Vagina (tissue), 2 donors: ENCODE measurements at places on chromosomes 5 and 9. TPM values are rescaled to one million over a fixed set of nuclear protein-coding genes. Genes with fewer than 3 reads are reported as not detected.

- no peak for DNase-seq
- H3K4me1 ChIP-seq: no peaks in the 10 kb centered on the region
- H3K4me3 ChIP-seq: no peak overlapping the region
- no peaks in the 10 kb centered on the region for H3K27me3 ChIP-seq
- no peaks in the 10 kb centered on the region for H3K36me3 ChIP-seq
- no peak overlapping the region for H3K27ac ChIP-seq
Measured at GRCh38 chr9:78064075-78064474, 32.5 kb upstream of the GNAQ start.

DNA sequence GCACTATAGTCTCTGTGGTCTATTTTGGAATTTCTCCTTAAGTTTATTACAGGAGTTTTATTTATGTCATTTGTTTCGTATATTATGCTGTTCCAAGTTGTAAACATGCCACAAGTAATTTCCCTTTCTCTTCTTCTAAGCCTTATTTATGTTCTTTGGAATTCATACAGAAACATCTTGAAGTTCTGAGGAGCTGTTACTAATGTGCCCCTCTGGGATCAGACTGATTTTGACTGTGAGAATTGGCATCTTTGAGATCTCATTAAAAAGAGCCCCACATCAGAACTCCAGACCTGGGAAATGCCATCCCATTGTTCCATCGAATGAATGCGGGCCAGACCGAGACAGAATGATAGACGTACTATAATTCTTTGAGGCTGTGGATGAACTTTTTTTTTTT is 138.8 kb upstream of the CD180 start:
- no peak overlapping the region for H3K27ac ChIP-seq
- no peaks in the 10 kb centered on the region for H3K27me3 ChIP-seq
- no peak for DNase-seq
- no peak overlapping the region for H3K4me3 ChIP-seq
- H3K4me1 ChIP-seq: no peaks in the 10 kb centered on the region

DNA sequence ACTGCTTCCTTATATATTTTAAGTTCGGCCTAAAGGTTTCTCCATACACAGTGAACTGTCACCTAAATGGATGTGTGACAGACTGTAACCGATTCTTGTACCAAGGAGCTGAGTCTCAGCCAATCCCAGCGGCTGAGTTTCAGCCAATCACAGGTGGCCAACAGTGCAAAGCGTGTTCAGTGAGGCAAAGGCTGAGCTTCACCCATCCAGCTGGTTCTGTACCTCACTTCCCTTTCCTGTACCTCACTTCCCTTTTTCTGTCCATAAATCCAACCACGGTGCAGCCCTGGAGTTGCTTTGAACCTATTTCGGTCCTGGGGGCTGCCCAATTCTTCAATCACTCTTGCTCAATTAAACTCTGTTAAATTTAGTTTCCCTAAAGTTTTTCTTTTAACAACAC is 15.7 kb upstream of the TBC1D9B start:
- no peak overlapping the region for H3K4me3 ChIP-seq
- H3K27me3 ChIP-seq: no peaks in the 10 kb centered on the region
- no peak overlapping the region for H3K27ac ChIP-seq
- H3K4me1 ChIP-seq: no peaks in the 10 kb centered on the region
- no peak for DNase-seq
- H3K36me3 ChIP-seq: no peaks in the 10 kb centered on the region

- no peak overlapping the region for H3K27ac ChIP-seq
- no peak overlapping the region for H3K4me3 ChIP-seq
- H3K27me3 ChIP-seq: no peaks in the 10 kb centered on the region
- no peaks in the 10 kb centered on the region for H3K4me1 ChIP-seq
Measured at GRCh38 chr5:101429241-101429640, 526.2 kb upstream of the ST8SIA4 start.

DNA sequence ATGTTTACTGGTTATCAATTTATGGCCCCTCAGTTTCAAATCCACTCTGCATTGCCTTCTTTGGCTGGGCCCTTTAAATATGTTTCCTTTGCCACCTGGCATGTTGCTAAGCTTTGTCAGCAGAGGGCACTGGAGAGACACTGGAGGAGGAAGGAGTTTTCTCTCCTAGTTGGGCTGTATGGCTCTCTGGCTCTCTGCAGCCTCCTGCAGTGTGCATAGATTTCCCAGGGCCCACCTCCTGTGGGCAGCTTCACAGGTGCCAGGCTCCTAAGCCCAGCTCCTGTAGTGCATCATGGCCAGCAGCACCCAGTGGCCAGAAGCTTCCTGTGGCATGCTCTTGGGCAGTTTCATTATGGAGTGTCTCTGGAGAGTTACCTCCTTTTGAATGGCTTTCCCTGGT is 23.3 kb downstream of the CAVIN4 start:
- no peaks in the 10 kb centered on the region for H3K36me3 ChIP-seq
- no peaks in the 10 kb centered on the region for H3K27me3 ChIP-seq
- H3K27ac ChIP-seq: no peak overlapping the region
- peaks cover 19% of the 10 kb centered on the region for H3K4me1 ChIP-seq

- H3K4me3 ChIP-seq: no peak overlapping the region
- H3K27ac ChIP-seq: no peak overlapping the region
- H3K36me3 ChIP-seq: no peaks in the 10 kb centered on the region
- no peak for DNase-seq
Measured at GRCh38 chr9:90851444-90851843, 49.8 kb downstream of the SYK start.

DNA sequence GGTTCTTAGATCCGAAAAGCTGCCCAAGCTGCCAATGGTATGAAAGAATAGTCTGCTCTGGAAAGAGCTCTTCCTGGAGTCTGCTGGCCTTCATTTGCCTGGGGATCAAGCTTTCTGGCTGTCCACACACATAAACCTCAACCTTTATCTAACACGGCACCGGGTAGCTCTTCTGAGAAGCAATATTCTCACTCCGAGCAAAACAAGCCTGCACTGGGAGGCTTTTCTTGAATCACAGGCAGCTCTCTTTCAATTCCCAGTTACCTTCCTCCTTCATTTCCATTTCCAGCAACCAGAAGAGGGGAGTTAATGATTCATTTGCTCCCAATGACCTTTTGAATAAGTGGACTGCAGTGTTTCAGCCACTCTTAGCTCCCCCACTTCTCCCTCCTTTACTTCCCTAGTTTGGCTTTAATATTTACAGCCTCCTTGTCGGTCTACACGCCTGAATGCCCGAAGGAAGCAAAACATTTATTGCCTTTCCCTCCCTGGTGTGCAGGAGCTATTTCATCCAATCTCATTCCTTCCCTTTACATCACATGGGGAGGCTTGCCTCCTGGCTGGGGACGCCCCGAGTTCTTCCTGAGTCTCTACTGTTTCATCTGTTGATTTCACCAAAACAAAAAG is 187.1 kb downstream of the ARHGEF28 start:
- H3K27me3 ChIP-seq: no peaks in the 10 kb centered on the region
- DNase-seq: no peak
- peak overlapping the region; percentile 35 for H3K27ac ChIP-seq
- peaks cover 5% of the 10 kb centered on the region for H3K4me1 ChIP-seq

- no peaks in the 10 kb centered on the region for H3K36me3 ChIP-seq
- no peaks in the 10 kb centered on the region for H3K4me1 ChIP-seq
- H3K4me3 ChIP-seq: no peak overlapping the region
- H3K27me3 ChIP-seq: no peaks in the 10 kb centered on the region
- H3K27ac ChIP-seq: no peak overlapping the region
- no peak for DNase-seq
Measured at GRCh38 chr5:19256036-19256435, 732.0 kb downstream of the CDH18 start.

- peaks cover 37% of the 10 kb centered on the region for H3K4me1 ChIP-seq
- H3K27me3 ChIP-seq: no peaks in the 10 kb centered on the region
- no peak for DNase-seq
Measured at GRCh38 chr5:169287529-169287928, 13.4 kb downstream of the SLIT3 start.

DNA sequence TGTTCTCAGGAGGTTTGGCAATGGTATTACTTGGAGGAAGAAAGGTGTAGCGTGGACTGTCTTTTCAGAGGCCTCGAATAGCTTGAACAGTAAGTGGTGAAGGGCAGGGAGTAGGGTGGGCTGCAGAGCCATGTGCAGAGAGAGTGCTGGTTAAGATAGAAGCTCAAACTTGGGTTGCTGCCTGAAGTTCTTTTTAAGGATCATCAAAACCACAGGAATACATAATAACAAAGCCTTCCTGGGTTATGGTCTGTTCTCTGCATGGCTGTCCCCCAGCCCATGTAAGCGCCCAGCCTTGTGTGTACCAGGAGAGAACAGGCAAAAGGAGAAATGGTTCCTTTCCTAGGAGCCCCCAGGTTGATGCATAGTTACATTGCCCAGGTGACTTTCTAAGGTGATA is 43.9 kb downstream of the RCL1 start:
- no peaks in the 10 kb centered on the region for H3K4me1 ChIP-seq
- H3K36me3 ChIP-seq: no peaks in the 10 kb centered on the region
- H3K27me3 ChIP-seq: no peaks in the 10 kb centered on the region
- no peak overlapping the region for H3K27ac ChIP-seq
- H3K4me3 ChIP-seq: no peak overlapping the region

GRCh38 chr9:95725045-95725444 is 150.4 kb upstream of the ERCC6L2 start:
- H3K4me3 ChIP-seq: no peak overlapping the region
- H3K27me3 ChIP-seq: no peaks in the 10 kb centered on the region
- no peaks in the 10 kb centered on the region for H3K4me1 ChIP-seq
- no peaks in the 10 kb centered on the region for H3K36me3 ChIP-seq
- H3K27ac ChIP-seq: no peak overlapping the region

DNA sequence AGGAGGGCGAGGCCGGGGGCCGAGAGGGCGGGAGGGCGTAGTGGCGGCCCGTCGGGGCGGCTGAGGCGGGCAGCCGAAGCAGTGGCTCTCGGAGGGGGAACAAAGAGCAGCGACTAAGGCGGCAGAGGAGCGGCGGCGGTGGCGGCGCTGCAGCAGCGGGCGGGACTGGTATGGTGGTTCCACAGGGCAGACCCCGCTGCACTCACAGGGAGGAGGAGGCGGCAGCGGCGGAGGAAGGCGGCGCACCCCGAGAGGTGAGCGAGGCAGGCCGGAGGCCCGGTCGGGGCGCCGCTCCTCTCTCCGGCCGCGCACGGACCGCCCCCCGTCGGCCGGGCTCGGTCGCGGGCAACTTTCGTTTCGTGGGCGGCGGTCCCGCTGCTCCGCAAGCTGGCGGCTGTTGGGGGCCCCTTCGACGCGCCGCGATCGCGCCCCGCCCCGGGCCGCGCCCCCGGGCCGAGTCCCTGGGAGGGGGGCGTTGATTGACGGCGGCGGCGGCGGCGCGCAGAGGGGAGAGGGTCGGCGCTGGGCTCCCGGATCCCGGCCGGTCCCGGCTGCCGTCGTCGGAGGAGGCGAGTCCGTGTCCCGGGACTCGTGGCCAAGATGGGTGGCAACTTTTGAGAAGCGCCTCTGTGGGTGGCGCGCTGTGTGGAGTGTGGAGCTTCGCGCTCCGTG is 467 bp downstream of the CNOT6 start:
- H3K4me3 ChIP-seq: peak overlapping the region; percentile 95
- H3K4me1 ChIP-seq: peaks cover 49% of the 10 kb centered on the region
- H3K27ac ChIP-seq: peak overlapping the region; percentile 94

DNA sequence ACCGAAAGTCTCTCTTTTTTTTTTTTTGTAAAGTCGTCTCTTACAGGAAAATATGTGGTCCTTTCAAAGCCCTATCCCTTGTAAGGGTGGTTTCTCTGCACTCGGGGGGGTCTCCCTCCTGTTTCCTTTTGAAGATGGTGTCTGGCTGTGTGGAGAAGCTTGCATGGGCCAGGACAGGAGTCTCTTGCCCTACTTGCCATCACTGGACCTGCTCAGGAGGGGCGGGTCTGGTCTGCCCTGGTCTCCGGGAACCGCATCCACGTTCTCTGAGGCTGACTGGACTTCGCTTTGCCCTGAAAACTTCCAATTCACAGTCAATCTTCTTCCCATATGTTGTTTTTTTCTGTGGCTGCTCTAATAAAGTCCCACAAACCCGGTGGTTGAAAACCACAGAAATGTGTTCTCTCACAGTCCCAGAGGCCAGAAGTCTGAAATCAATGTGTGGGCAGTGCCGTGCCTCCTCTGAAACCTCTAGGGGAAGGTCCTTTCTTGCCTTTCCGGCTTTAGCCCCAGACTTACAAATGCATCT is 92.9 kb upstream of the IER5L start:
- no peak for DNase-seq
- H3K36me3 ChIP-seq: no peaks in the 10 kb centered on the region
- peaks cover 13% of the 10 kb centered on the region for H3K4me1 ChIP-seq
- no peaks in the 10 kb centered on the region for H3K27me3 ChIP-seq
- peak overlapping the region; percentile 63 for H3K27ac ChIP-seq

Gene BRINP1
- total RNA-seq: 0.49 TPM

Gene CCDC192
- total RNA-seq: not detected

DNA sequence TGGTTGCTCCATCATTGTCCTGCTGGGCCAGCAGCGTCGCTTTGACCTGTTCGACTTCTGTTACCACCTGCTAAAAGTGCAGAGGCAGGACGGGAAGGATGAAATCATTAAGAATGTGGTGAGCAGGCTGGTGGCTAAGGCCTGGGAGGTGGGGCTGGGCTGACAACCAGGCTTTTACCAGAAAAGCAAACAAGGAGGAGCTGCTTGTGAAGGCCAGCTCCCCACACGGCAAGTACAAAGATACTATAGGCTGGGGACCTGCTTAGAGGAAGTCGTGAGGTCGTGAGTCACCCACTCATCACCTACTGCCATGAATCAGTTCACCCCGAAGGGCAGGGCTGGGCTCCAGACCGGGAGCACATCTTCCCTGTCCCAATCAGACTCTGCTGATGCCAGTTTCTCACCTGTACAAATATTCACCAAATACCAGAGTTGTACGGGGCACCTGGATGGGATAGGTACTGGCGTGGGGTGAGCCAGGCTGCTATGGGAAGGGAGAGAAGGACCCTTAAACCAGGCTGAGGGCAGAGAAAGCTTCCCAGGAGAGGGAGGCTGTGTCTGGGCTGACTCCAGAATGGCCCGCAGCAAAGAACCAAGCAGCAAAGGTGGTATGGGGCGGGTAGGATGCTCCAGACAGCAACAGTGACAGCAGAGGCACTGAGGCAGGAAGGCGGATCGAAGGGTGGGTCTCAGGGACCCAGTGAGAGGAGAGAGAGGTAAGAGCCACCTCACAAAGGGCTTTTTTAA is 69.3 kb upstream of the NIPAL4 start:
- H3K27ac ChIP-seq: peak overlapping the region; percentile 46
- no peaks in the 10 kb centered on the region for H3K27me3 ChIP-seq
- no peaks in the 10 kb centered on the region for H3K36me3 ChIP-seq
- peaks cover 18% of the 10 kb centered on the region for H3K4me1 ChIP-seq
- no peak overlapping the region for H3K4me3 ChIP-seq
